ENCODE measurements at places on chromosomes 11 and 22. TPM values are rescaled to one million over a fixed set of nuclear protein-coding genes. Genes with fewer than 3 reads are reported as not detected.
A peak's percentile ranks its signal among the peaks of the same experiment; 100 is the strongest.

GRCh38 chr11:16280256-16280682, 76.1 kb downstream of the SOX6 start:
- no peak for DNase-seq

GRCh38 chr11:36638556-36638955, 40.5 kb upstream of the RAG2 start:
- DNase-seq = no peak

GRCh38 chr22:50252082-50253045, 1.3 kb upstream of the HDAC10 start:
- peak; percentile 52 for DNase-seq

GRCh38 chr11:45852018-45852711, 4.9 kb downstream of the CRY2 start:
- no peak for DNase-seq

DNA sequence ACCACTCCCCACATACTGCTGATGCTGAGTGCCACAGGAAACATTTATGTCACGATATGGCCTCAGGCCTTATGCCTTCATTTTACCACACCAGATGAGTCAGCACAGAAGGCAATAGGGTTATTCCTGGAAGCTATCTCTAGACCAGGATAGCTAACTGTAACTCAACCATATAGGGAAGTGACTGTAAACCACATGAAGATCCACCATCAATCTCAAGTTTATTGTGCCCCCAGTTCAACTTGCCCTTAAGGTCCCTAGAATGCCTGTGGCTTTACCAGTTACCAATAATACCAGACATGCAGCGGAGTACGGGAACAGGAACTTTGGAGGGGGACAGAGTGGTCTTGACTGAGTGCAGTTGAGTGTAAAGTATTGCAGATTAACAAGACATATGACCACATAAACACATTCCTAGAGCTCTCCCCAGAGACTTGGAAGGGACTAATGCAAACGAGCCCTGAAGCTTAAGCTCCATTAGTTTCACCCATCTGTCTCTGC, 180.9 kb downstream of the KIF18A start:
- DNase-seq = no peak

- DNase-seq = no peak
Observed at GRCh38 chr22:44403602-44404329, 91.0 kb upstream of the SHISAL1 start.

- no peak for DNase-seq
Observed at GRCh38 chr11:134661660-134662059, 249.6 kb upstream of the B3GAT1 start.

DNA sequence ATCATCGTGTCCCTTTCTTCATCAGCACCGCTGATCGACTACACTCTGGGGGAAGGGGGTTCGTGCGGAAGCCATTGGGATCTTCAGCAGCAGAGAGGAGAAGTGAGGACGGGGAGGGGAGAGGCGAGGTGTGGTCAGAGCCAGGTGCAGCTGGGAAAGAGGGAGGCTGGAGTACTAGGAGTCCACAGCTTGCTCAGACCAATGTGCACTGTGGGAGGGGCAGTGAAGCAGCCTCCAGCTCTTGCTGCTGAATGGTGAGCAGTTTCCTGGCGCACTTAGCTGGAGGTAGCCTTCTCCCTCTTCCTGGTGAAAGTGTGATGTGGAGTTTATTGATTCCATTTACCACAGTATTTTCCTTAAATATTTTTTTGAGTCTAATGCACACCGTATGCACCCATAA, 99.0 kb upstream of the NECTIN1 start:
- DNase-seq = no peak

DNA sequence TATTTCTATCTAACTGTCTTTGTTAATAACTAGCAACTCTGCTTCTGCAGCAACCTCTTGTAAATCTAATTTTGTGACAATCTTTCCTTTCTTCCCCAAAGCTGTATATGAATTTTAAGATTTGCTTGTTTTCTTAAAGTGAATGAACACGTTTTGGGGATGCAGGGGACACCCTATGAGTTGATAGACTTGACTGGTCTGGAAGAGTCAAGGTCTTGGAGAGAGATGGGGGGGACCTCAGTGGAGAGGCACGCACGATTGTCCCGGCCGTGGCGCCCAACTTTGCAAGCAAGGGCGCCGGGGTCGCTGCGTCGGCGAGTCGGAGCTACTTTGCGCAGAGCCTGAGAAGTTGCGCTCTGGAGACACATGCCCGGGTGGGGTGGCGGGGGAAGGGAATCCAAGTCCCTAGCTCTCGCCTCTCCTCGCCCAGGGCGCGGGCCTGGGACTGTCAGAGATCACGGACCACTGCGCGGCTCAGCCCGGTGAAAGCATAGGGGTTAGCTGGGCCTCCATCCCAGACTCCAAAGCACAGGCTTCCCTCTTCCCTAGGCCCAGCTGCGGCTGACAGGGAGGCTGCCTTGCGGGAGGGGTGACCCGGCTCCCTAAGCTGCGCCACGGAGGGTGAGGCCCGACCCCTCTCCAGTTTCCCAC, 854 bp downstream of the ABCC8 start:
- DNase-seq = peak; percentile 13

- no peak for DNase-seq
Observed at GRCh38 chr11:27216270-27217149, 146.5 kb downstream of the CCDC34 start.

DNA sequence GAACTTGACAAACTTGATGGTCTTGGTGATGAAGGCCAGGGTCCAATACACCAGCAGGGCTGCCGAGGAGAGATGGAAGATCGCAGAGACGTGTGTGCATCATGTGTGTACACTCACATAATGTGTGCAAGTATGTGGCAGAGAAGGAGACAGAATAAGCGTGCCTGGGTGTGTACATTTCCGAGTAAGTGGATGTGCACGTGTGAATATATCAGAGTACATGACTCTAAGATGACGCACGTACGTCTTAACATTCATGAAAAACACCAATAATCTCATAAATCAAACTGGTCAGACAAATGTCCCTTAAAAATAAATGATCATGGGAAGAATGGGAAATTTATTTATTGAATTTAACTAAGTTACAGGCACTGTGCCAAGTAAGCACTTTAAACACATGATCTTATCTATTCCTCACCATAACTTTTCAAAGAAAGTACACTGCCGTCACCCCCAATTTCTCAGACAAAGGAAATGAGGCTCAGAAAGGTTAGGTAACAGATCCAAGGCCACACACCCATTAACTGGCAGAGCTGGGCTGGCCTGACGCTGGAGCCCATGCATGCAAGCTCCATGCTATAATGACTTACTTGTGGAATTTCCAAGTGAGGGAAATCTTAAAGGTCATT, 13.0 kb downstream of the ABCC8 start:
- DNase-seq = no peak

- DNase-seq = no peak
Observed at GRCh38 chr11:104908186-104908531, 9.9 kb upstream of the CASP12 start.

C11orf16 gene
- not detected for total RNA-seq

HOATZ gene
- total RNA-seq = not detected

TRIM48 gene
- total RNA-seq = not detected

DERL3 gene
- total RNA-seq = 5.7 TPM

SIK3 gene
- total RNA-seq = 39.7 TPM

MS4A8 gene
- total RNA-seq = not detected

Measured in neural crest cell (in vitro differentiated cells).